Activated naive CD4-positive, alpha-beta T cell treated with anti-CD3 and anti-CD28 coated beads, Interleukin-2, amount 10 ng/mL, durations not matched to agents 7 days and 5 days (primary cell): ENCODE measurements at places on chromosomes 5 and 9.

- no peak for DNase-seq
Measured at GRCh38 chr9:110802416-110803035, 133.9 kb downstream of the MUSK start.

DNA sequence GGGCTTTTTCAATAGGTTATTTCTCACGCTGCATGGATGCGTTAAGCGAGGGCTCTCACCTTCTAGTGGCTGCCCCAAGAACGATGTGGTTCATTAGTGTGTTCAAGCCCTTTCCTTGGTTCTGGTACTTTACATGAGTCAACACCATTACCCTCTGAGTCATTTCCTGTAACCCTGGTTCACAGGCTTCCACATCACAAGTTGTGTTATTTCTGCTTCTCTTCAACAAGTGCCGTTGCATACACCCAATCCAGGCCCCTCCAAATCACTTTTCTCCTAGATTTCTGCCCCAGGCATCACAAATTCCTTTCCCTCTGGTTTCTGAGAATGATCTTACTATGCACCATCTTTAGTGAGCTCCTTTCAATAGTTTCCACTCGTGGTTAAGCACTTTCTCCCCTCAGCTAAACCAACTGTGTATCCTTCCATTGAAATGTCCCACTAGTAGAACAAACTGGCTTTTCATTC, 69.5 kb upstream of the RAD23B start:
- no peak for DNase-seq

DNA sequence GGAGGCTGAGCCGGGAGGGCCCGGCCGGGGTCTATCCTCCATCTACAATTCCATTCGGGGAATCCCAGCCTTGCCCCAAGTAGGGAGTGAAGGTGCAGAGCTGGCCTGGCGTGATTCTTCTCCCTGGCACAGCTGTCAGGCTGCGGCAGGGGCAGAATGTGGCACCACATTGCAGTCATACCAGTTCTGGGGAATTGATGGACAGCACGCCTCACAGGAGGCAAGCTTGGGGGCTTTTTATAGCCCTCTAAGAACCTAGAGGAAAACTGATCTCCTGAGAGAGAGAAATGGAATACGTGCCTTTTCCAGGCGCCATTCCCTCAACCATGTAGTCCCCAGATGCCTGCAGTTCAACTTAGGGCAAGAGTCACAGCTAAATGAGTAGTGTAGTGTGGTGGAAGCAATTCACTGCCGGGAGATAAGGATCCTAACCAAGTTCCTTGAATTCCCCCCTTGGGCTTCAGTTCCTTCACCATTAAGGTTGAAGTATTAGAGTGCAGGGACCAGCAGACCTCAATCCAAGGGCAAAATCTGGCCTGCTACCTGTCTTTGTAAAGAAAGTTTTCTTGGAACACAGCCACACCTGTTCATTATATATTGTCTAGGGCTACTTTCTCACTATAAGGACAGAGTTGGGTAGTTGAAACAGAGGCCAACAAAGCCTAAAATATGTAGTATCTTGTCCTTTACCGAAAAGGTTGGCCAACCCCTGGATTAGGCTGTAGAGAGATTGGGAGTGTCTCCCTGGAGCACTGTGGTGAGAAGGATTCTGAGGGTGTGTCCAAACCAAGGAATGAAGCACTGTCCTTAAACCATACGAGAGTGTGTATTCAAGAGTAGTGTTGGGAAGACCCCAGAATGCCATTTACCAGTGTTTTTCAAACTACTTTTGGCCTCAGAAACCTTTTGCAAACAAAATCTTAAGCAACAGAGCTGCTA, 10.6 kb downstream of the AFAP1L1 start:
- DNase-seq = no peak

GRCh38 chr5:123460296-123460729, 37.1 kb upstream of the CEP120 start:
- no peak for DNase-seq
